ENCODE measurements at places on chromosomes 3 and 15. TPM values are rescaled to one million over a fixed set of nuclear protein-coding genes. Genes with fewer than 3 reads are reported as not detected.

GRCh38 chr3:128311441-128311844 lies 155.2 kb downstream of the DNAJB8 start:
- no peak overlapping the region for H3K27ac ChIP-seq
- no peaks in the 10 kb centered on the region for H3K4me1 ChIP-seq
- peak; percentile 19 for DNase-seq

- H3K4me3 ChIP-seq: no peak overlapping the region
- no peaks in the 10 kb centered on the region for H3K27me3 ChIP-seq
- no peaks in the 10 kb centered on the region for H3K4me1 ChIP-seq
- H3K36me3 ChIP-seq: peaks cover 9% of the 10 kb centered on the region
- DNase-seq: no peak
These were observed 92.9 kb downstream of the UBE3A start for GRCh38 chr15:25345943-25346342.

DNA sequence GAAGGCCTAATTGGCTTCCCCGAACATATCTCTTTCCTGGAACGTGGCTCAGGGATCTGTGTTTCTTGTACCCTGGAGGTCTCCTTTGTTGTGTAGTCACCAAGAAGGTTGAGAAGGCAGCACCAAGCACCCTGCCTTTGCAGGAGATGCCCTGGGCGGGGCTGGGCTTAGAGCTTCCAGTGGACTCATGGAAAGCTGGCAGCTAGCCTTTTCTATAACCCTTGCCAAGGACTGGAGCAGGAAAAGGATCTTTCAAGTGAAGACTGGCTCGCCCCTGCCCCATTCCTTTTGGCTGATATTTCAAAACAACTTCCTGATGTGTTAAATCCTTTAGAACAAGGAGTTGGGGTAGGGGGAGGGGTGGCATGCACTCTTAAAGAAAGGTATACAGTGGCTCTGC lies 58.9 kb upstream of the EPHA6 start:
- no peaks in the 10 kb centered on the region for H3K4me1 ChIP-seq
- no peak overlapping the region for H3K27ac ChIP-seq

GRCh38 chr3:71430941-71431552 lies 152.5 kb downstream of the FOXP1 start:
- no peak overlapping the region for H3K27ac ChIP-seq
- no peak overlapping the region for H3K4me3 ChIP-seq
- H3K4me1 ChIP-seq: peaks cover 11% of the 10 kb centered on the region
- no peaks in the 10 kb centered on the region for H3K27me3 ChIP-seq

GRCh38 chr15:85624291-85624801 lies 170.4 kb downstream of the KLHL25 start:
- peak overlapping the region; percentile 39 for H3K27ac ChIP-seq
- no peaks in the 10 kb centered on the region for H3K27me3 ChIP-seq
- no peaks in the 10 kb centered on the region for H3K36me3 ChIP-seq
- H3K4me3 ChIP-seq: no peak overlapping the region
- H3K4me1 ChIP-seq: peaks cover 14% of the 10 kb centered on the region

Gene SLC6A20
- 0.08 TPM for total RNA-seq

All from liver (tissue), 10 donors.